ENCODE measurements at places on chromosomes 16 and 17. TPM values are rescaled to one million over a fixed set of nuclear protein-coding genes. Genes with fewer than 3 reads are reported as not detected.

Gene ITGAD
- 0.78 TPM for polyA plus RNA-seq

Gene ANKRD40
- polyA plus RNA-seq, result 44.4 TPM

Gene SMPD3
- 1.1 TPM for polyA plus RNA-seq

DNA sequence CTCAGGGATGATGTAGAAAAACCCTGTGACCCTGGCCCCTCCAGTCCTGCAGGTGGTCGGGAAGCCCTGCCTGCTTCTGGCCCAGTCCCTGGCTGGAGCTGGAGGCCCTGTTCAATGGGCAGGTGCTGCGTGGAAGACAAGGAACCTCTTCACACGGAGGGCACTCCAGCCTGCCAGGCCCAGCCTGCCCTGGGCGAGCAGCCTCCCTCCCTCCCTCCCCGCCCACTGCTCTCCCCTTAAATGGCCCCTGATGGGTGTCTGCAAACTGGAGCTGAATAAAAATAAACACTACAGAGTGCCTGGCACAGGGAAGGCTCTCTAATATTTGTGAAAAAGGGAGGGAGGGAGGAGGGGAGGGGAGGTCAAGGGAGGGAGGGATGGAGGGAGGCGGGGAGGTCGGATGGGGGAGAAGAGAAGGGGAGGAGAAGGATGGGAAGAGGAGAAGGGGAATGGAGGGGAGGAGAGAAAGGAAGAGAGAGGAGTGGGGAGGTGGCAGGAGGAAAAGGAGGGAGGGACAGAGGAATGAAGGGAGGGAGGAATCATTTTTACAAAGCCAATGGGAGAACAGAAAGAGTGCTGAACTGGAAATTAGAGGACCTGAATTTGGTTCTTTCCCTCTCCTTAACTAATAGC is 222.8 kb upstream of the TNRC6C start:
- peak; percentile 62 for DNase-seq

DNA sequence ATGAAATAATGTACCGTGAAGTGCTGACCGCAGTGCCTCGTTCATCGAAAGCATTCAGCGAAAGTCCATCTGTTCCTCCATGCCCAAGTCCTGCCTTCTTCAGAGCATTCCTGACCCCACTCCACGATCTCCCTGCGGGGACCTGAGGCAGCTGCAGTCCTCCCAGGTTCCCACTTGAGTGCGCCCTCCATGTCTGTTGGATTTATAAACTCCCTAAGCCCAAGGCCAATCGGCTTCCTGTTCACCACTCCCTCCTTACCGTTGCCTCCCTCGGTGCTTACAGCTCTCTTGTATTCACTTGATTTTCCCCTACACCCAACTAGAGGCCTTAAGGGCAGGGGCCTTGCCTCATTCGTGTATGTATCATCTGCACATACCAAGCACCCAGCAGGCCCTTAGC is 2.8 kb downstream of the RAD51D start:
- DNase-seq, result no peak
